Breast epithelium (tissue), 4 donors: ENCODE measurements at places on chromosomes 1 and 21. TPM values are rescaled to one million over a fixed set of nuclear protein-coding genes. Genes with fewer than 3 reads are reported as not detected.

The ETV3L gene
- not detected for total RNA-seq

The SYT2 gene
- total RNA-seq = under 0.01 TPM

The SKI gene
- total RNA-seq = 26.7 TPM

The IL6R gene
- total RNA-seq = 23.6 TPM

The PROK1 gene
- total RNA-seq = 42.9 TPM

The GIPC2 gene
- 2.6 TPM for total RNA-seq

The CDC20 gene
- total RNA-seq = 5.8 TPM

The FAM89A gene
- total RNA-seq = 30.7 TPM

The POU3F1 gene
- total RNA-seq = 0.29 TPM

The MSH4 gene
- 0.66 TPM for total RNA-seq

The GBP3 gene
- 44.9 TPM for total RNA-seq

The GPR25 gene
- total RNA-seq = not detected

The SLC44A3 gene
- total RNA-seq = 10.5 TPM

The C1orf74 gene
- total RNA-seq = 0.64 TPM

The ZFP69B gene
- total RNA-seq = 0.96 TPM

The SPATA45 gene
- not detected for total RNA-seq

The DNAI4 gene
- total RNA-seq = 26.2 TPM

The HMCN1 gene
- 18.4 TPM for total RNA-seq

The GUCA2B gene
- total RNA-seq = not detected

The MYBPH gene
- total RNA-seq = not detected

The OR10Z1 gene
- not detected for total RNA-seq

The MYOM3 gene
- total RNA-seq = 0.59 TPM

The LCE3D gene
- total RNA-seq = not detected

The GBP7 gene
- not detected for total RNA-seq

The UQCRHL gene
- total RNA-seq = 1.2 TPM

The TFF3 gene
- 0.96 TPM for total RNA-seq

The OLIG2 gene
- not detected for total RNA-seq

The PGLYRP3 gene
- not detected for total RNA-seq

The CENPS gene
- 5.9 TPM for total RNA-seq

The C8B gene
- total RNA-seq = not detected

The KIF21B gene
- total RNA-seq = 1.3 TPM

The SPRR2B gene
- not detected for total RNA-seq

The CAPZB gene
- total RNA-seq = 113 TPM

The S100B gene
- total RNA-seq = 242 TPM

The RIIAD1 gene
- not detected for total RNA-seq

The SELP gene
- 5.4 TPM for total RNA-seq

The S100A4 gene
- 1,015 TPM for total RNA-seq

The CLK2 gene
- 48.7 TPM for total RNA-seq

The EVI5 gene
- 31.2 TPM for total RNA-seq

The HOOK1 gene
- total RNA-seq = 33.7 TPM

The A3GALT2 gene
- not detected for total RNA-seq

The LCK gene
- total RNA-seq = 2.9 TPM

The HTR1D gene
- total RNA-seq = not detected

The SYPL2 gene
- total RNA-seq = 1.4 TPM

The CHI3L1 gene
- 14.2 TPM for total RNA-seq

The ZNF669 gene
- total RNA-seq = 5.9 TPM

The S100A12 gene
- total RNA-seq = 1.3 TPM

The SLFNL1 gene
- total RNA-seq = 0.16 TPM

The VWA5B1 gene
- 0.29 TPM for total RNA-seq

The SPRR2A gene
- not detected for total RNA-seq

The EDN2 gene
- total RNA-seq = not detected

The COL9A2 gene
- 22.0 TPM for total RNA-seq

The RPS6KA1 gene
- total RNA-seq = 30.8 TPM

The NUP133 gene
- 29.4 TPM for total RNA-seq
